ENCODE measurements at places on chromosomes 11 and 22. TPM values are rescaled to one million over a fixed set of nuclear protein-coding genes. Genes with fewer than 3 reads are reported as not detected.

MRPL21 gene
- 119 TPM for total RNA-seq

SMIM35 gene
- not detected for total RNA-seq

DLG2 gene
- total RNA-seq = 0.23 TPM

C2CD3 gene
- 15.5 TPM for total RNA-seq

PLEKHA7 gene
- total RNA-seq = 56.2 TPM

RAB3IL1 gene
- total RNA-seq = 17.9 TPM

SEPTIN5 gene
- total RNA-seq = 10.3 TPM

GNAZ gene
- 2.6 TPM for total RNA-seq

FXYD2 gene
- total RNA-seq = 15.8 TPM

HTR3B gene
- not detected for total RNA-seq

All from A549 treated with AZD2906 at 1 μM for 4 hours (cell line).